ENCODE measurements at places on chromosomes 2 and 18. TPM values are rescaled to one million over a fixed set of nuclear protein-coding genes. Genes with fewer than 3 reads are reported as not detected.

DNA sequence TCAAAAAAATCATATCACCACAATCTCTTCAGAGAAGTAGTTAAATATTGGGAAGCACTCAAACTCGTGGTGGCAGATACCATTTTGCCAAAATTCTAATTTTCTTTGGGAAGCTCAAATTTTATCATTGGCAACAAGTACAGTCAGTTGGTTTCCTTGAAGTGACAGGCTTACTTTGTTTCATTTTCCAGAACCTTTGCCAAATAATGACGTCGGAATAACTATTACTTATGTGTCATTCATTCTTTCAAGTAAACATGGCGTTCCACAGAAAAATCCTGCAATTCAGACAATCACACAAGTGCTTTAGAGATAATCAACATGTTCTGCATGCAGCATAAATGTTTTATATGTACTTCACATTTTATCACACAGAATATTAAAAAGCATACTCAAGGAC lies 5.4 kb downstream of the TTLL4 start:
- no peak for DNase-seq

GRCh38 chr18:75618146-75618545 lies 190.6 kb upstream of the SMIM21 start:
- DNase-seq = no peak

GRCh38 chr2:139156730-139157129 lies 376.5 kb upstream of the NXPH2 start:
- no peak for DNase-seq

- peak; percentile 69 for DNase-seq
Measured at GRCh38 chr18:36186461-36187192, 670 bp upstream of the MOCOS start.

GRCh38 chr2:1546901-1547300 lies 133.6 kb downstream of the TPO start:
- no peak for DNase-seq

- peak; percentile 5 for DNase-seq
Measured at GRCh38 chr18:48826271-48826670, 124.5 kb downstream of the SMAD7 start.

The IL1B gene
- total RNA-seq = 25.4 TPM

- no peak for DNase-seq
Measured at GRCh38 chr2:143952536-143952935, 567.4 kb downstream of the ZEB2 start.

DNA sequence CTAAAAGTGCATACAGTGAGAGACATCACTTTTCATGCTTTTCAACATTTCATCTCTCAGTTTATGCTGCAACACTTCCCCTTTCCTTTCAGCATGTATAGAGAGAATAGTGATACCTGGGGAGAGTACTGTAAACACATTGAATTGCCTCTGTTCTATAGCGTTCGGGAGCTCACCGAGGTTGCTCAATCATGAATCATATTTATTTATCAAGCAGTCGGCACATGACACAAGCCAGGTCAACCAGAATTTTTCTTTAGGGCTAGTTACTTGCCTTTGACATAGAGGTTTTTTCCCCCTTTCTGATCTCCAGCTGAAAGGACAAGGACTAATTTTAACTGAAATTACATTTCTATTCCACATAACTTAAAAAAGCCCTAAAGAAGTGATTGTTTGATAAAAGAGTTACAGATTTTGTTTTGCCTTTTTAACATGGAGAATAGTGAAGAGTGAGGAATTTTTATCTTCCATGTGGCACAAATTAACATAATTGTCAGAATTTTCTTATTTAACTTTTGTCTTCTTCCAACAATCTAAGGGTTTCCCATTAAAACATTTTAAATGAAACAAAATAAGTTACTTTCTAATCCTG lies 690.9 kb upstream of the TMEFF2 start:
- no peak for DNase-seq

DNA sequence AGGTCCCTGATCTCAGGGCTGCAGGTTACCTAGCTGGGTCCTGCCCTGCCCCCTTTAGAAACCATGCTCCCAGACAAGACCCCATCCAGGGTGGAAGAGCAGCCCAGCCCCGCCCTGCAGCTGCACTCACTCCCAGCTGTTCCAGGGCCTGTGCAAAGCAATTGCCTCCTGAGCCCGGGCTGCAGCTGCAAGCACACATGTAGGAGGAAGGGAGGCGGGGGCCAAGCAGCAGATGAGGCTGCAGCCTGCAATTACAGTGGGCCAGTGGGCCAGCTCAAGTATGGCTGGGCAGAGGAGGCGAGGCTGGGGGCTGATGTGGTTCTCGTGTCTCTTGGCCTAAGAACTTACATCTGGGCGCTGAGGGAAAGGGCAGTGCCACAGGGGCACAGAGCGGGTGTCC lies 65.4 kb upstream of the TUBA3E start:
- DNase-seq = no peak

- no peak for DNase-seq
Measured at GRCh38 chr2:173676647-173677046, 288.5 kb downstream of the SP3 start.

- peak; percentile 41 for DNase-seq
Measured at GRCh38 chr18:34787931-34788532, 77.9 kb downstream of the DTNA start.

The TUBB8B gene
- not detected for total RNA-seq

GRCh38 chr2:107730898-107731297 lies 95.8 kb upstream of the RGPD4 start:
- no peak for DNase-seq

The RAX gene
- not detected for total RNA-seq

The COL5A2 gene
- 468 TPM for total RNA-seq

DNA sequence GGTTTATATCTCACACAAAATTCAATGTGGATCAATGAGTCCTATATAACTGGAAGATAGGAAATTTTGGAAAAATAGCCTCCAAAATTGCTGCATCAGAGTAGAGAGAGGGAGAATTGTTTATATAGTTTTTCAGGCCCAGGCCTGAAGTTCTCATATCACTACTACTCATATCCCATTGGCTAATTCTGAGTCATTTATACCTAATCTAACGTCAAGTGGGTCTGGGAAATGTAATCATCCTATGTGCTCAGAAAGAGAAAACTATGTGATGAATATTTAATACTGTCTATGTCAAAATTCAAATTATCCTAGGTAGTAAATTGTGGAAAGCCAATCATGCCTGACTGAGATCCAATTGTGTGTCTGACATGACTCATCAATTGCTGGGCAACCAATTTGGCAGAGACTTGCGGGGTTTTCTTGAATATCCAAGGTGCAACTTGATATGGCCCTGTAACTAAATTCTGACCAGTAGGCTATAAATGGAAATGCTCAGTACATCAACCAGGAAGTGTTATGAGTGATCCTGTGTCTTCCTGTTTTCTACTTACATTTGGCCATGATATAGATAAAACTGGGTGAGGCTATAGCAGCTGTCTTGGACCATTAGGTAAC lies 744.4 kb downstream of the KCNJ3 start:
- no peak for DNase-seq

- DNase-seq = peak; percentile 66
Measured at GRCh38 chr2:42048299-42049220, 739 bp downstream of the PKDCC start.

GRCh38 chr2:182228741-182229140 lies 198.1 kb downstream of the PDE1A start:
- no peak for DNase-seq

DNA sequence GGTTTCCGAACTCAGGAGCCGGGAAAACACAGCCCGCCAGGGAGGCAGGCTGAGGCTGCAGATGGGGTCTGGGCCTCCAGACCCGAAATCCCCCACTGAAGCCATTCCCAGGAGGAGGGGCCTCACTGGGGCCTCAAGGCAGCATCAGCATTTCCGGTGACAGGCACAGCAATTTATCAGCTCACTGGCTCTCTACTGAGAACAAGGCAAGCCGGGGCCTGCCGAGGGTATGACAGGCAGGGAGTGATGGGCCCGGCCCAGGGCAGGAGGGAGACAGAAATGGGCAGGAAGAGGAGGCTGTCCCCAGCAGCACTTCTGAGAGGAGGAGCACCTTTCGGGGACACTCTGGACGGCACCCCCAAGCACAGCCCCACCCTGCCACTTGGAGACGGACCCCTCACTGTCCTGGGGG lies 12.5 kb downstream of the SDC1 start:
- DNase-seq = no peak

DNA sequence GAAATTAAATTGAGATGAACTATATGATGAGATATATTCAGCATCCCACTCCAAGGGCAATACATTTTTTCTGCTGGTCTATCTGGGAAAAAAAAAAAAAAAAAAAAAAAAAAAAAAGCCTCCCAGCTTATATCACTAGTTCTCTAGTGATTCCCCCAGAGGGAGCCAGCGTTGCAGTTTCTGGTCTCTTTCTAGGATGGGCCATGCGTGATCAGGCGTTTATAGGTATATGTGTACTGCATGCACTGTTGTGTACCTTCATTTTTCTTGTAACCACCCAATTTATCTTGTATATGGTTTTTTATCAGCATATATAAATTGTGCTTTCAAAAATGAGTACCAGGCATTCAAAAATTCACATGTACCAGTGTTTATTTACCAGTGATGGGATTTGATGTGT lies 35.1 kb downstream of the DCDC2C start:
- peak; percentile 43 for DNase-seq

The GNLY gene
- not detected for total RNA-seq

DNA sequence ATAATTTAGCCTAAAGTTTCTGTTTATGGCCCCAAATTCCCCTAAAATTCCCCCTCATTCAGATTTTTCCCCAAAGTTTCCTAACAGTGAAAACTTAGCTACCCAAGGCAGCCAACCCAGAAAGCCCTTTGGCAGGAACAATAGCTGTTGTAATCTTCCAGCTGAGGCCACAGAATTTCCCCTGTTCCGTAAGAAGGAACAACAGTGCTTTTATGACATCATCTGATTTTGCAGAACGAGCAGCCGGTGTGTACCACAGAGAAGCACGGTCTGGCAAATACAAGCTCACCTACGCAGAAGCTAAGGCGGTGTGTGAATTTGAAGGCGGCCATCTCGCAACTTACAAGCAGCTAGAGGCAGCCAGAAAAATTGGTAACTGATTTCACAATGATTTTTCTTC lies 6.3 kb downstream of the TNFAIP6 start:
- no peak for DNase-seq

DNA sequence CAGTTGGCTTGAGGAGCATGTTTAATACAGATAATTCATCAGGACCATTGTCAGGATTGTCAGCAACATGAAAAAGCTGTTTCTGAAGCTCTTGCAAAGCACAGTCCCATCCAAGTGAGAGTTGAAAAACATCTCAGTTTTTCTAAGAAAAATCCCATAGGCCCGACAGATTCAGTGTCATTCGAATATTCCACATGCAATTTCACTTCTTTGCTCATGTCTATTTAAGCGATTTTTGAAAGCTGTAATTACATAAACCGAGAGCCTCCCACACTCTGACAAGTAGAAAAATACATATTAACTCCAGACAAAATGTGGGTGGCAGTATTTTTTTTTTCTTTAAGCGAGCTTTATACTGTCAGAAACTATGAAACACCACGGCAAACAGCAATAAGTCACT lies 134.7 kb upstream of the GALNT5 start:
- no peak for DNase-seq

The METTL4 gene
- total RNA-seq = 0.89 TPM

- DNase-seq = no peak
Measured at GRCh38 chr2:5695654-5696403, 3.6 kb downstream of the SOX11 start.

DNA sequence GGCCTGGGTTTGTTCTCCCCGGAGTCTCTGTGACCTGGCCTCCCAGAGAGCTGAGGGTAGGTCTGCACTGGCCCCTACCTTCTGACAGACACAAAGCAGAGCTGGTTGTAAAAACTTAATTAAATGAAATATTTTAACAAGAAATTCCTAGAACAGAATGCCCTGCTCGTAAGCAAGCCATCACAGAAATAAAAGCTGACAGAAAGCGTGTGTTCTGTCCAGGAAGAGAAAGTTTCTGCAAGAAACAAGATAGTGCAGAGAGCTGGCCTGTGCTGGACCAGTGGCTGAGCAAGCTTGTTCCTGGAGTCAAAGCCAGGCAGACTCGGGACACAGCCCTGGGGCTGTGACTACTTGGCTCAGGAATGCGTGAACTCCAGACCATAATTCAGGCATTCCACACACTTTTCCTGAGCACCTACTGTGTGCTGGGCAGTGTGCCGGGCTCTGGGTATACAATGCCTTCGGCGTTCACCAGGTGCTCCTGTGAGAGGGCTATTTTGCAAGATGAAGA lies 51.6 kb downstream of the APOB start:
- peak; percentile 12 for DNase-seq

GRCh38 chr2:101675512-101675911 lies 22.0 kb upstream of the MAP4K4 start:
- no peak for DNase-seq

GRCh38 chr18:27787547-27787946 lies 389.4 kb downstream of the CDH2 start:
- no peak for DNase-seq

GRCh38 chr2:120189189-120189588 lies 34.0 kb downstream of the TMEM185B start:
- DNase-seq = no peak

DNA sequence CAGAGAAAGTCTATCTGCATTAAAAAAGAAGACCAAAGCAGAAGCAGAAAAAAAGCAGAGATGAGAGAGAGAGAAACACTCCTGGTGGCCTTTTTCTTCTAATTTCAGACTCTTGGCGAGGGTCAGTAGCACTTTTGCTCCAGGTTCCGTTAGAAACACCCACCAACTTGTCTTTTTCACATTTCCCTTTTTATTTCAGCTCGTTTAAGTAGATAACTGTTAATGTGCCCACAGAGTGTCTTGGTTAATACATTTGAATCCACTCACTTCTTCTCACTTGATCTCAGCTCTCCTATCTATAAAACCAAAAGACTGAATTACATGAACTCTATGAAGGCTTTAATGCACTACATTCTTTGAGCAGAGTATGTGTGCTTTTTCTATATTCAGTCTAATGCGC lies 63.1 kb downstream of the AAK1 start:
- no peak for DNase-seq

The MOGAT1 gene
- 1.8 TPM for total RNA-seq

DNA sequence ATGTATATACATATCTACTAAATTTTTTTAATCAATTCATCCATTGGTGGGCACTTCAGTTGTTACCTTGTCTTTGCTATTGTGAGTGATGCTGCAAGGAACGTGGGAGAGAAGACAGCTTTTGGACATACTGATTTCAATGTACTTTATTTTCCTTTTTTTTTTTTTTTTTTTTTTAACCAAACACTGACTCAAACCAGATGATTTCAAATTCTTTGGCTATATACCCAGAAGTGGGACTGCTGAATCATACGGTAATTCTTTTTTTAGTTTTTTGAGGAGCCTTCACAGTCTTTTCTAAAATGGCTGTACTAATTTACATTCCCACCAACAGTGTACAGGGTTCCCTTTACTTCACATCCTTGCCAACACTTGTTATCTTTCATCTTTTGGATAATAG lies 204.7 kb downstream of the INSIG2 start:
- no peak for DNase-seq

Measured in stomach (tissue), 19 donors.